ENCODE measurements at places on chromosomes 7 and 10.

DNA sequence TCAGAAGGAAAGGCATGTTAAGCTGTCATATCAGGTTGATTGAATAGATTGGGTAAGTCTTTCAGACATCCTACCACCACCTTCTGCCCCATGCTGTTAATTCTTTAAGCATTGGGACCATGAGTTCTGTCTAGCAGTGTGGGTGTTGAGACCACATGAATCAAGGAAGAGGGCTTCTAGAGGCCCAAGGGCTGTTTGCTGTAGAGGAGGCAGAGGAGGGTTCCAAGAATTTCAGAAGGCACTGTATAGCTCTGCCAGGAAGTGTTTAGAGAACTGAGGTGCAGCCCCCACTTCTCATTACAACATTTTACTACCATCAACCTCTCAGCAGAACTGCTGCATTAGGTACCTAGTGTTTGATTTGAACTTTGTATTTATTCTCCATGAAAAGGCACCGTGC lies 720.2 kb downstream of the AUTS2 start:
- DNase-seq = no peak

DNA sequence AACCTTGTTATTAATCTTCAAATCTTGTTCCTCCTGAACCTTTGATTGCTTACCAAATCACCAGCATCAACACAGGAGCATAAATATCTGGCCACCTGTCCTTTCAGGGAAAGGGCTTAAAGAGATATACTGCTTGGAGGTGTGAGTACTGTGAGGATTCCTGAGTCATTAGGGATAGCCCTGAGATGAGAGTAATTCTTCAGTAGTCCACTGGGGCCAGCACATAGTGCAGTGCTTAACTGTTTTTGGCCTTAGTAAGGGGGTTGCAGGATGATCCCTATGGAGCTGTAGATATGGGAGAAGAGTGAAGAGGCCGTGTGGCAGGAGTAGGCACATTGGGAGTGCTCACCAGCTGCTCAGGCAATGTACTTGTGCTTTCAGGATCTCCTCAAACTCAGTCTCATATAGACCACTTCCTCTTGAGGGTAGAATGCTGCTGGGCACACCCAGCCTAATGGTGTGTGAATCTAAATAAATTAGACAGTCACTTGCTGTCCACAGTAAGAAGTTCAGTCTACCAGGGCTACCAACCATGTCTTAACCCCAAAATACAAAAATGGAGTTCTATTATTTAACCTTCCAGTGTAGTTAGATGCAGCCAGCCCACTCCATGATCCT lies 26.5 kb upstream of the GPR141 start:
- no peak for DNase-seq

DNA sequence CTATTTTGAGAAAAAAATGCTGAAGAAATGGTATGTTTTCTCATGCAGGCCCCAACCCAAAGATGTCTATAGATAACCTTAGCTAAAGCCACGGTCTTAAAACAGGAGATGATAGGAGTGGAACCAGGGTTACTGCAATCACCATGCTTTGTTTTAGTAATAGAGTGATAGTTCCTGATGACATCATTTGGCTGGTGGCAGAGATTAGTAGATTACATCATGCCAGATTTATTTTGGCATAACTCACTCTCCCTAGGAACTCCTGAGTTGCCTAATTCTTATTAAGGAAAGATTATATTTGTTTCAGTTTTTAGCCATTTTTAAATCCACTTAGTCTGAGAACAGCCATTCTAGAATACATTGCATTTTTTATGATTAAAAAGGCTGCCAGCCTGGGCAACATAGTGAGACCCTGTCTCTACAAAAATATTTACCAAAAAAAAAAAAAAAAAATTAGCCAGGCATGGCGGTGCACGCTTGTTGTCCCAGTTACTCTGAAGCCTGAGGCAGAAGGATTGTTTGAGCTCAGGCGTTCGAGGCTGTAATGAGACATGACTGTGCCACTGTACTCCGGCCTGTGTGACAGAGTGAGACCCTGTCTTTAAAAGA lies 17.8 kb downstream of the ENO4 start:
- DNase-seq = no peak

DNA sequence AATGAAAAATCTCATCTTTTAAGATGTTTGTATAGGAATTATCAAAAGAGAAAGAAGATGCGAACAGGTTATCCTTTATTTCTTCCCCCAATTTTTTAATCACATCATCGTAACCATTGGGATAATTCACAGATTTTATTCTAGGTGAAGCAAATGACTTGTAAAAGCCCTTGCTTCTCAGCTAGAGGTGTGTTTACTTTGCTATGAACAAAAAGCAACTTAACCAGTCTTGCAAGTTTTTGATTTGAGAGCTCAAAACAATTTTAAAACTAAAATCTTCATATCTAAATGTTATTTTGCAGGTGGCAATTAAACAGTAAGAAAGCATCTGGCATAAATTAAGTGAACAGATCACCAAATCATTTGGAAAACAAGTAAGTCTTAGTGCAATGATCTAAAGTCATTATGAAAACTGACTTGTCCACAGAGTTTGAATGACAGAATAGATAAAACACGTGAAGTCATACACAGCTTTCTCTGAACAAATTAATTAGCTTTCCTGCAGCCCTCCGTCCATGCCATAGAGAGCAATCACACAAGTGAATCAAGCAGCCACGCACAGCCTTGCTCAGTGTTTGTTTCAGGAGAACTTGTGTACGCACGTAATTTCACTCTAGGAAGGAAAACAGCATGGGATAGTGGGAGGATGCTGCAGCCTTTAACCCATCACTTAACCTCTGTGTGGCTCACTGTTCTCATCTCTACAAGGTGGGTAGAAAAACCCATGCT lies 85.0 kb upstream of the ZNF800 start:
- no peak for DNase-seq

DNA sequence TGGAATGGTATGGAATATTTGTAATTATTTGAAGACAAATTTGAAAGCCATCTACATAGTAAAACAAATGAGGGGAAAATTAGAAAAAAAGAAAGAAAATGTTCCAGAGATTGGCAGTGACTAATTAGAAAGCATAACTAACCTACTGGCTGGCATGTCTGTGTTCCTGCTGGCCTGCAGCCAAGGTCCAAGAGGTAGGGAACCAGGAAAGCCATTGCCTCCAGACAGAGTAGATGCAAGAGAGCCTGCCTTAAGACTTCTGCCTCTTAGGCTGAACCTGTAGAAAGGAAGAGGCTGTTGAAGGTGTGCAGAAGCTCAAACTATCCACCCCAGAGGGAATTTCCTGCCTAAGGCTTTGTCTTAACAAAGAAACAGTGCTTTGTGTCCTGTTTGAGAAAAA lies 982.0 kb downstream of the SORCS1 start:
- no peak for DNase-seq

- DNase-seq = no peak
Measured at GRCh38 chr10:788796-789748, 99.6 kb upstream of the DIP2C start.

- no peak for DNase-seq
Measured at GRCh38 chr7:27145165-27145913, 1.9 kb upstream of the HOXA5 start.

- no peak for DNase-seq
Measured at GRCh38 chr10:66999762-67000545, 74.1 kb downstream of the LRRTM3 start.

DNA sequence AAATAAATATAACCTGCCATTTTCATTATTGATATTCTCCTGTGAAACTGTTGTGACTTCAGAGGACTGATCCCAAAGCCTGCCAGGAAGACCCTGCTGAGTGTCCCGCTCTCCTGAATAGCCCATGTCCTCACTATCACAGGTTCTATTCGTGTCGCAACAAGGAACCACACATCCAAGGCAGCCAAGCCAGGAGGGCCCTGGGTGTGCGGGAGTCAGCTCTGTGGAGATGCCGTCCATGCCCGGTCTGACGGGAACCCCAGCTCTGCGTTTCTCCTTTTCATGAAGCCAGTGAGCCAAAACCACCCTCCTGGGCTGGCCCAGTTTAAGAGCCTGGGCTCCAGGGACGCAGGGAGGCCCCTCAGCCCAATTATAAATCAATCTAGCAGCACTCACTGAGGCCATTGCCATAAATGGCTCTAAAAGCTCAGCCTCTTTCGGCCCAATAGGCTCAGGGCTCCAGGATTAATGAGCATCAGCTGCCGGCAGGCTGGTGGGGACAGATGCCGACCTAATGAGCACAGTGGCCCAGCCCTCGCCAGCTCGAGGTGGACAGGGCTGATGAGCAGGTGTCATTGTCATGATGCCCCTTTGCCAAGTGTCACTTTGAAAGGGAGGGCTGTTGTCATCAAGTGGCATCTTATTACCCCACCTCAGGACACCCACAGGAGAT lies 177.9 kb downstream of the PLXNA4 start:
- DNase-seq = no peak

GRCh38 chr7:1550846-1551155 lies 5.2 kb downstream of the TMEM184A start:
- DNase-seq = no peak

- DNase-seq = no peak
Measured at GRCh38 chr10:73368238-73368637, 9.6 kb upstream of the CFAP70 start.

GRCh38 chr7:1741751-1742554 lies 71.9 kb downstream of the ELFN1 start:
- DNase-seq = peak; percentile 11

- DNase-seq = no peak
Measured at GRCh38 chr10:44990965-44991364, 9.8 kb upstream of the ZNF22 start.

DNA sequence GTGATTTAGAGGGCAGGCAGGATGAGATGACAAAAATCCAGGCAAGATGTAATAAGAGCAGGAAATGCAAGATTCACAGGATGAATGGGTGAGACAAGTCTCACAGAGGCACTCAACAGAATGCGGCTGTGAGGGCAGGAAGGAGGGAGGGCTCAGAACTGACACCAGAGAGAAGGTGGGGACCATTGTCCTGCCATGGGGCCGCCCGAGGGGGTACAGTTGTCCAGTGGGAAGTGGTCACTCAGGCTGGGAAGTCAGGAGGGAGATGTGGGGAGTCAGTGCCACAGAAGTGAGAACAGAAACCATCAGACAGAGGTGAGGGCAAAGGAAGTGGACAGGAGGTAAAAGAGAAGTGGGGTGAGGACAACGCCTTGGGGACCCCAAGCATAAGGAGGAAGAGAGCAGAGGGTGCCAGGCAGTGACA lies 8.9 kb downstream of the HIP1 start:
- no peak for DNase-seq

DNA sequence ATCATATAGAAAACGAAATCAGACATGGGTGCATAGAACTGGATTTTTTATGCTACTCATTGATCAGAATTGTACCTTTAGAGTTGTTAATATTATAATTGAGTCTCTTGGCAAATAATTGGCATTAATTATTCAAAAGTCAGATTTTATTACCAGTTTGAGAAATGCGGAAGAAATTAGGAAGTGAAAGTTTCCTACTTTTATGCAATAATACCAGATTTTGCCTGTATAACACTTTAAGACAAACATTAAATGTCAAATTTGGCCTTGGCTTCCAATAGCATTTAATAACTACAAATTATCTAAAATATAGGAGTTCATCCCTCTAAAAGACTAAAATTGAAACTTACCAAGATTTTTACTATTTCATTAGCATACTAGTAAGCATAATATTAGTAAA lies 6.8 kb upstream of the TFEC start:
- DNase-seq = no peak

- DNase-seq = no peak
Measured at GRCh38 chr7:108441392-108441955, 14.8 kb downstream of the NRCAM start.

GRCh38 chr10:33005322-33006301 lies 47.6 kb upstream of the ITGB1 start:
- no peak for DNase-seq

DNA sequence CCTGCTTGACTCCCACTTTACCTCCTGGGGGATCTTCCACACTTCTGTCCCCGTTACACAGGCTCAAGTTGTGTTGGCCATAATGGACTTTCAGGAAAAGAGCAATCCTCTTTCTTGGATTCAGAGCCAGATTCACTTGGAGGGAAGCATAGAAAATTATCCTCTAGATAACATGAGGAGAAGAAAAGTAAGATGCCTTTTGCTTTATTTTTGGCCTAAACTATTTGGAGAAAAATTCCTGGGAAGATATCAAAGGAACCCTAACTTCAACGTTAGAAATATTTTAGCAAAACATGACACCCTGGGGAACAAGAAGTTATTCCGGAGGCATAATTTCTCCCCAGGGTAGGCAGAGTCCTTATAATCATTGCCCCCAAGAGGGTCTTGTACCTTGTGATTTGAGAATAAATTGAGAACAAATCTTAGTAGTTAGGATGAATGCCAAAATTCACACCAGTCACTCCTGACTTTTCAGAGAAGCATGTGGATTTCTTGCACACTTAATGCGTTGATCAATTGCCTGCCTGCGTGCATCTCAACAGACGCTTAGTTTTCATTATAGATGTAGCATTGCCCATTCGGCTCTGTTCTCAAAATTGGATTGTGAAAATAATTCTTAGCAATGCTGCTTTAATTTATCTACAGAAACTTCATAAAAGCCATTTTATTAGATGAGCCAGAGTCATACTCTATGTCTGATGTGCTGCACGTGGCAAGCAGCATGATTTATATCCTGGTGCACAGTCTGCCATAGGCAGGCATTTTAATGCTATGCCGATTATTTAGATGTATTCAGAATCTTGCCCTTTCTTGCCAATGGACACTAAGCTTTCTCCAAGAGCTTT lies 224.4 kb downstream of the C7orf25 start:
- DNase-seq = no peak

DNA sequence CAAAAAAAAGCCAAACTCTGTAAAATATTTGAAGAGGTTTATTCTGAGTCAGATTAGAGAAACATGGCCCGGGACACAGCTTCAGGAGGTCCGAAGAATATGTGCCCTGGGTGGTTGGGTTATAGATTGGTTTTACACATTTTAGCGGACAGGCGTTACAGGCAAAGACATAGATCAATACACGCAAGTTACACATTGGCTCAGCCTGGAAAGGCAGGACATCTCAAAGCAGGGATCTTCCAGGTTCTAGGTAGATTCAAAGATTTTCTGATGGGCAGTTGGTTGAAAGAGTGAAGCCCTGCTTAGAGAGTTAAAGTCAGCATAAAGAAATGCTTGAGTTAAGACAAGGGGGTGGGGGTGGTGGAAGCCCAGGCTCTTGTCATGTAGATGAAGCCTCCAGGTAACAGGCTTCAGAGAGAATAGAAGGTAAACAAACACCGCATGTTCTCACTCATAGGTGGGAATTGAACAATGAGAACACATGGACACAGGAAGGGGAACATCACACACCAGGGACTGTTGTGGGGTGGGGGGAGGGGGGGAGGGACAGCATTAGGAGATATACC lies 464.3 kb upstream of the ADARB2 start:
- no peak for DNase-seq

GRCh38 chr7:98654524-98655272 lies 37.6 kb downstream of the NPTX2 start:
- no peak for DNase-seq

- DNase-seq = no peak
Measured at GRCh38 chr7:38147005-38147404, 31.0 kb upstream of the STARD3NL start.

All from T-helper 1 cell (primary cell).